ENCODE measurements at places on chromosomes 5 and 9.

DNA sequence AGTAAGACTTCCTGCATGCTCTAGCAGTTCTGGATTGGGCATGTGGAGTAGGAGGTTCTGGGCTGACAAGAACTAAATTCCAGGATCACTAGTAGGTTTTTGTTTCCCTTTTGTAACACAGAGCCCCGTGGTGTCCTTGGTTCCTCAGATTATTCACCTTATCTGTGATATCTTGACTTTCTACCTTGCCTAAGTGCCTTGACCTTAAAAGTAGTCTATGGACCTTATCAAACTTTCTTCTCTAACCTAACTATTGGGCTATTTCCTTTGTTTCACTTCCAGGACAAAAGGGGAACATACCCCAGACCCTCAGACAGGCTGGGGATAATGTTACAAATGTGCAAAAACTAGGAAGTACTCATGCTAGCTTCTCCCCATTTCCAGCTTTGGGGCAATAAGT is 595.3 kb downstream of the PSAT1 start:
- DNase-seq: no peak

- no peak for DNase-seq
Observed at GRCh38 chr9:28423255-28423654, 850.0 kb upstream of the C9orf72 start.

GRCh38 chr9:97749928-97750327 is 52.8 kb upstream of the XPA start:
- no peak for DNase-seq

DNA sequence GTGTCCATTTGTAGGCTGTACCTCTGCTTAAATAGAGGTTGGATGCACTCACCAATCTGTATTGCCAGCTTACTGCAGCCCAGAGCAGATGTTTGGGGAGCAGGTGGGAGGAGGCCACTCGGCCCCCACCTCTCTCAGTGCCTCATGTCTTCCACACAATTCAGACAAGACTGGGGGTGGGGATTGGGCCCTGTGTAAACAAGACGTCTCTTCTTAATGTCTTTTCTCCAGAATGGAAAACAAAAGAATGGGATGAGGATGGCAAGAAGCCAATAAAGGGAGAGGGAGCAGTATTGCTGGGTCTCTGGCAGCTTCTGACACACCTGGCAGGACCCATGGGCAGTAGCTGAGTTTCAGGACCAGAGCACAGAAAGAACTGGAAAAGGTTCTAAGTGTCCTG is 64.9 kb downstream of the SIL1 start:
- DNase-seq: no peak

DNA sequence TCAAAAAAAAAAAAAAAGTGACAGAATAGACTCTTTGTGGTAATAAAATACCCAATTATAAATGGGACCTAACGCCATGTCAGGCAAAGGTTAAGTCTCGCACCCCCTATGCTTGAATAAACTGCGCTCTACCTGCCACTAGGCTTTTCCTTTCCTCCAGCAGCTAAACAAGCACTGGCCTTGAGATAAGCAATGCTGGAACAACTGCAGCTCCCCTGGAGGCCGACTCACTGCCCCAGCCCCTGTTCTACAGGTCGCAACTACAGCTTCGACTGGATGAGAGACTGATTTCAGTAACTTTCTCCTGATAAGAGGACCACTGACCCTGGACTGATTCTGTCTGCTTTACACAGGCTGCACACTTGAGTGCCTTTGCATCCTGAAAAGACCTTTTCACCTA is 210.2 kb downstream of the HSPA4 start:
- no peak for DNase-seq

GRCh38 chr5:139772089-139772791 is 23.4 kb upstream of the PSD2 start:
- no peak for DNase-seq

DNA sequence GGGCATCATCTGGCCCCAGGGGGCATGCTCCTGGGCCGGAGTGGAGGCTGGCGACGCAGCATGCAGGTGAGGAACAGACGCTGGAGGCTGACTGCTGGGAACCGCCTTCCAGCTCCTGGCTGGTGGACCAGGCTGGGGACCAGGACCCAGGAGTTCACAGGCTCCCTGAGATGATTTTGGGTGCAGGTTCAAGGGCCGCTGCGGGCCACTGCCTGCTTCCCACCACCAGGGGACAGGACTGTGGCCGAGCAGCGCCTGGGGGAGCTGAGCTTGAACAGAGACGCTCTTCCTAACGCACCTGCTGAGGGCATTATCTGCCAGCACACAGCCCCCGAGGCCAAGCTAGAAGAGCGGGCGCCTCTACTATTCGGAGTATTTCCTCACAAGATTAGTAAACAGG is 132.1 kb upstream of the RAPGEF1 start:
- no peak for DNase-seq

GRCh38 chr5:167982-168660 is 23.2 kb upstream of the LRRC14B start:
- no peak for DNase-seq

- no peak for DNase-seq
Observed at GRCh38 chr5:143128412-143129071, 274.9 kb downstream of the NR3C1 start.

GRCh38 chr5:173714551-173715428 is 98.3 kb upstream of the BOD1 start:
- DNase-seq: no peak

- no peak for DNase-seq
Observed at GRCh38 chr9:16318516-16319060, 551.9 kb downstream of the BNC2 start.

- DNase-seq: peak; percentile 87
Observed at GRCh38 chr9:116763770-116764169, 76.7 kb downstream of the TRIM32 start.

- DNase-seq: peak; percentile 83
Observed at GRCh38 chr5:134525683-134526482, 413 bp downstream of the JADE2 start.

DNA sequence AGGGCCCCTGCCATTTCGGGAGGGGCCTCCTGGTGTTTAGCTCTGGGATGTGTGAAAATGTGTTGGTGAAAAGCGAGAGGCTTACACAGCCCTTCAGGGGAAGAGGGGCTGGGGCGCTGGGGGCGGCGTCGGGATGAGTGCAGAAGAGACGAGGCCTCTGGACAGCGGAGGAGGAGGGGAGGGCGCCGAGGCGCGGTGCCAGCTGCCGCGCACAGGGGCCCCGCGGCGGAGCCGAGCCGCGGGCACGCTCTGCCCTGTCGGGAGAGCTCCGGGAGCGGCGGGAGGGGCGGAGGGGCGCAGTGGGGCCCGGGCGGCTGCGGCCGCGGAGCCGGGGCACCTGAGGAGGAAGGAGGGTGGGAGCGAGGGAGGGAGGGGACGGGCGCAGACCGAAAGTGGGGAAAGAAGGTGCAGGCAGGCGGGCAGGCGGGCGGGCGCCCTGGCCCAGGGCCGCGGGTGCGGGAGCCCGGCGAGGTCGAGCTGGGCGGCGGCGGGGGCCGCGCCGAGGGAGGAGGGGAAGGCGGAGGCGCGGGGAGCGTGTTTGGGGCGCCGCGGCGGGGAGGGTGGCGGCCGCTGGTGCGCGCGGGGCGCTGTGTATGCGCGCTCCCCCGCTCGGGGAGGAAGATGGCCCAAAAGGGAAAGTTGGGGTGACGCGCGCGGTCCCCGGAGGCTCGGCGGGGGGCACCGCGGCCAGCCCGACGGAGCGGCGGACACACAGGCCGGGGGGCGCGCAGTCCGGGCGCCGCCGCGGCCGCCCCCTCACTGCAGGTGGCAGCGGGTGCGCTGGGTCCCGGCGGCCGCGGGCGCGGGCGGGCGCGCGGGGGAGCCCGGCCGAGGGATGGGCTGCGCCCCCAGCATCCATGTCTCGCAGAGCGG is at the start of gene PDE8B:
TSS of gene PDE8B (plus strand) at position 590 of the 873 bp plus-strand sequence. CDS start at position 836, 246 bp downstream.
- no peak for DNase-seq

- DNase-seq: no peak
Observed at GRCh38 chr5:172624996-172625964, 15.8 kb upstream of the NEURL1B start.

GRCh38 chr5:23132231-23132630 is 279.1 kb upstream of the CDH12 start:
- DNase-seq: no peak

DNA sequence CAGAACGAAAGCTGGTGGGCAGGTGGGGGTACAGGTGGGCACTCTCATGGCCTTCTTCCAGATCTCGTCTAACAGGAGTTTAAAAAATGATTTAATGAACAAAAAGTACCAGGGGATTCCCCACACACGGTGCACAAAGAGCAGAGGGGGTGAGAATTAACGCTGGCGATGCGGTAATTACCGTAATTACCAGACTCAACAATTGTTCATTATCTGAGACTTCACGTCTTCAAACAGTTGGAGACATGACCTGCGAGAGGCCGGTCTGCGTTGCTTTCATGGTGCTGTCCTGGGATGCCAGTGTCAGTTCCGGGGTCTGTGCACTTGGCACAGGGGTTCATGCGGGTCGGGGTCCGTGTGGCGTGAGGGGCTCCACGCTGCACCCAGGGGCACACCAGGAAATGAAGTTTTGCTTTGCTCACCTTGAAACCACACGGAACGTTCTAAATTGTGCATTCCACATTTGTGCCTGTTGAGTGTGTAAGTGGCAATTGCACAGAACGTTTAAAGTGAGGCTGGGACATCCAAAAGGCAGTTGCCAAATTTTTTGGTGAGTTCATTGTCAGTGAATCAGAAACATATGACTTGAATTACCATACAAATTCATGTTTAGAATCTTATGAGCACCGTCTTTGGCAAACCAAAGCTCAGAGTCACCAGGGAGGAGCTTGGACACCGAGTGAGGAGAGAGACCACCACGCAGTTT is 256.4 kb upstream of the IRX1 start:
- DNase-seq: no peak

GRCh38 chr9:129930743-129931142 is 95.5 kb downstream of the USP20 start:
- DNase-seq: no peak

GRCh38 chr9:120933310-120934055 is 6.9 kb upstream of the TRAF1 start:
- DNase-seq: no peak

DNA sequence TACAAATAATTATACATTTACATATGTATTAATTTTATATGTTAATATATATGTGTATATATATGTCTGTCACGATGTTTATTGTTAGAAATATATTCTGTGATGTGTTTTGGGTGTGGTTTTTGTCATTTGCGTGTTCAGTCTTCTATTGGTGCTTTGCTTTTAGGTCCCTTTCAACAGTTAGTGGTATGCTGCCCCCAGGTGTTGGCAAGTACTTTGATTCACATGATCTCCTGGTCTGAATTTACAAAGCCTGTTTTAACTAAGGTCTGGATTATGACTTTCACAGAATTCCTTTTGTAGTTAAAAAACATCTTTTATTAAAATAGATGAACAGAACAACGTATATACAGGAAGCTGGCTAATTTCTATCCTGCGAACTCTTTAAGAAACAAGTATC is 271.5 kb downstream of the CCDC171 start:
- peak; percentile 17 for DNase-seq

- no peak for DNase-seq
Observed at GRCh38 chr5:54093081-54093492, 217.3 kb downstream of the ARL15 start.

DNA sequence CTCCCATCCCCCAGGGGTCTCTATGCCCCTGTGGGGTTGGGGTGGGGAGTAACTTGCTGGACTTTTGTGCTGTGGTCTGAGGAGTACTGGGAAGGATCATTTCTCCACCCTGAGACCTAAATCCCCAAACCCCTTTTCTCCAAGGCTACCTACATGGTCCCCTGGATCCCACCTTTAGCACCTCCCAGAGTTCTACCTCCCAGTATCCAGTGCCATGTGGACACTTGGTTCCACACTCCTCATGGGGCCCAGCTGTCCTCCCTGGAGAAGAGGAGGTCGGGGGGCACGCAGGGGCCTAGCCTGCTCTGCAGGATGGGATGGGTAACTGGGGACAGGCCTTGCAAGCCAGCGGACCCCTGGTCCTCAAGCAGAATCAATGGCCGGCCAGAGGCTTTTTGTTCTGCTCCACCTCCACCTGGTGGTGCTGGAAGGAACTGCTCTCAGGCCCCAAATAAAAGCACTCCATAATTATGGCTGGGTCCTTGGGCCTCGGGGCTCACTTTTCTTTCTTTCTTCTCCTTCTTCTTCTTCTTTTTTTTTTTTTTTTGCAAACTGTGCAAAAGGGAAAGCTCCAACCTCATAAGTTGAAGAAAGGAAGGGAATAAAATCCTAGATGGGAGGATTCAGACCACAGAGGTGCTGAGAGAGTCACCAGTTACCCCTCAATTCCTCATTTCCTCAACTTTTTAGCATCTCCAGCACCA is 68.4 kb downstream of the PSD2 start:
- DNase-seq: peak; percentile 59

DNA sequence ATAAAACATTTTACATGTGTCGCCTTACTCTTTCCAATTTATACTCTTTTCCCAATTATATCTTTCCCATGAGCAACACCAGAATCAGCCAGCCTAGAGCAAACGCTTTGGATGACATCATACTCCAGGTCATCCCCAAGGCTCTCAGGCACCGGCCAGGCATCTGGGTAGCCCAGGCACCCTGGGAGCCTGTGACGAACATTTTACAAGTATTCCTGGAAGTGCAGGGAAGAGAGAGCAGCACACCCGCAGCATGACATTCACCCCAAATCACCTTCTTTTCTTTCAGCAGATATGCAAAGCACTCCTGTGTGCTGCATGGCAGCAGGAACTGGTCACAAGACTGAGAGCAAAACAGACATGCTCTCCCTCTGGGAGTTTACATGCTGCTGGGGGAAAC is 75.7 kb upstream of the SMIM23 start:
- DNase-seq: no peak

- DNase-seq: no peak
Observed at GRCh38 chr9:137084526-137084925, 2.3 kb upstream of the MAN1B1 start.

GRCh38 chr9:108845947-108846346 is 9.8 kb downstream of the ACTL7B start:
- DNase-seq: no peak

DNA sequence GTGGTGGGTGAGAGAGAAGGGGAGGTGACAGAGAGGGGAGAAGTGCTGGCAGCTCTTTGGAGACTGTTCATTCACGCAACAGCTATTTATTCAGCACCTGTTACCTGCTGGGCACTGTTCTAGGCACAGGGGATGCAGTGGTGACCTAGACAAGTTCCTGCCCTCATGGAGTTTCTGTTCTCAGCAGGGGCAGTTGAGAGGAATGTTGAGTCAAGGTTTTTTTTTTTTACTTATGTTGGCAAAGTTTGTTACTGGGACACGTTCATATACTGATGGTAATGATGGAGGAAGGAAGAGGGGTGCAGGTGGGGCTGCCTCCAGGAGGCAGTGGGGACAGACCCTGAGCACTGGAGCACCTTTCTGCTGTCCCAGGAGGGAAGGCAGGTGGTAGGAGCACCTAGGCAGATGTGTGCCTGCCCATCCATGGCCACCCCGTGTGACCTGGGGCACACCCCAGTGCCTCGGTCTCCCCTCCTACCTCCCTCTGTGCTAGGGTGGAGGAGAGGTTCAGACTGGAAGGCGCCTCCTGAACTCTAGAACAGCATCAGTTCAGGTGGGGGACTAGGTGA is 49.4 kb upstream of the SLC25A51 start:
- no peak for DNase-seq

- no peak for DNase-seq
Observed at GRCh38 chr5:173395257-173395932, 67.2 kb upstream of the STC2 start.

- no peak for DNase-seq
Observed at GRCh38 chr9:114504341-114505186, 709 bp downstream of the WHRN start.

- DNase-seq: no peak
Observed at GRCh38 chr9:744790-745484, 96.6 kb upstream of the DMRT1 start.

All from OCI-LY7 (cell line).